ELF-1 (cell line): ENCODE measurements at places on chromosomes 2 and 18.

GRCh38 chr18:10516078-10516477 lies 9.7 kb upstream of the NAPG start:
- no peak for DNase-seq

GRCh38 chr2:145020694-145021093 lies 500.8 kb upstream of the ZEB2 start:
- DNase-seq: no peak

GRCh38 chr2:18526429-18526828 lies 34.0 kb downstream of the RDH14 start:
- no peak for DNase-seq

DNA sequence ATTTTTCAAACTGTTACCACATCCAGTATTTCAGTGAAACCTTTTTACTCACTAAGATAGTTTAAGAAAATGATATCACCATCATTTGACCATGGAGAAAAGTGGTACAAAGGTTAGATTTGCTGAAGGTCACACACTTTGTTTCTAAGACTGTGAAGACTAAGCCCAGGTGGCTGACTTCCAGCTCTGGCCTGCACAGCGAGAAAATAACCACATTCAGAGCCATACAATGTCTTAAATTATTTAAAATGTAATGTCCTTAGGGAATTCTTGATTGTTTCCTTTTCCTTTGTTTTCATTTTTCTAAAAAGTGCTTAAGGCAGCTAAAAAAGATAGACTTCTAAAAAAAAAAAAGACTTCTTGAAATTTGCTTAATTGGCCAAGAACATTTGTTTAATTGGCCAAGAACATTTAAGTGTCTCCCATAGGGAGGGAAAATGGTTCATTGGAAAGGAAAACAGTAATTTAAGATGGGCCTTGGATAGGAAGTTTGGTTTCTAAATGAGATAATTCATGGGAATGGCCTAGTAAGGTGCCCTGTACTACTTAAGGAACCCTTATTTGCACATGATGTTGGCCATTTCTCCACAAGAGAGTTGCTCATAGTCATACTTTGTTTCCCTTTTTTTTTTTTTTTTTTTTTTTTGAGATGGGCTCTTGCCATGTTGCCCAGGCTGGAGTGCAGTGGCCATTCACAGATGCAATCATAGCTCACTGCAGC lies 45.2 kb downstream of the CYP1B1 start:
- DNase-seq: no peak

DNA sequence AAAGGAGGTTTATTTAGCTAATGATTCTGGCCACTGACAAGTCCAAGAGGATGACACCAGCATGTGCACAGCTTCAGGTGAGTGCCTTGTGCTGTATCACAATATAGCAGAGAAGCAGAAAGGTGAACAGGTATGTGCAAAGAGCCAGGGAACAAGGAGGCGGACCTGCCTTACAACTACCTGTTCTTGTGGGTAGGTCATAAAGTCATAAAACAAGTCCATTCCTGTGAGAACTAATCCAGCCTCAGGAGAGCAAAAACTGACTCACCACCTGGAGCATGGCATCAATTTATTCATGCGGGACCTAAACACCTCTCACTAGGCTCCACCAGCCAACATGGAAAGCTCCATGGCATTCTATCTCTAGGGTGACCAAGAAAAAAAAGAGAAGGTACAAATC lies 234.2 kb downstream of the ASXL3 start:
- no peak for DNase-seq

- DNase-seq: no peak
These were observed 185.2 kb downstream of the ZNF804A start for GRCh38 chr2:184783576-184783975.

DNA sequence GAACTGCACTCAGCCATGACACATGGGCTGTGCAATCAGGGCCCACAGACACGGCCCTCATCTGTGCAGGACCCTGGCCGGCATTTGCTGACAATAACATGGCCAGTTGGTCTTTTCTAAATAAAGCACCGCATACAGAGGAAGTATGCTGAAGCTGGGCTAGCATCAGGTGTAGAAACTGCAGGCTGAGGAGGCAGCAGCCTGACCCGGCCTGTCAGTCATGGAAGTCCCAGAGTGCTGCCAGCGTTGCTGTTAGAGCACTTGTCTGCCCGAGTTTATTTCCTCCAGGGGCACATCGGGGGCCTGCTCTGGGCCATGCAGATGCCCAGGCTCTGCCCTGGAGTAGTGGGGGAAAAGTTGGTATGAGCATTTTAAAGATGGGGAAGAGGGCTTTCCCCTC lies 4.1 kb upstream of the PTPN18 start:
- no peak for DNase-seq

GRCh38 chr18:47346016-47346415 lies 94.6 kb upstream of the SKOR2 start:
- DNase-seq: no peak

GRCh38 chr2:72824224-72824842 lies 1.5 kb downstream of the EXOC6B start:
- no peak for DNase-seq

- no peak for DNase-seq
These were observed 213.9 kb downstream of the ANAPC1 start for GRCh38 chr2:111669928-111670695.

GRCh38 chr2:155748131-155748530 lies 584.4 kb downstream of the NR4A2 start:
- peak; percentile 76 for DNase-seq

GRCh38 chr2:134455426-134455825 lies 201.6 kb downstream of the MGAT5 start:
- no peak for DNase-seq

DNA sequence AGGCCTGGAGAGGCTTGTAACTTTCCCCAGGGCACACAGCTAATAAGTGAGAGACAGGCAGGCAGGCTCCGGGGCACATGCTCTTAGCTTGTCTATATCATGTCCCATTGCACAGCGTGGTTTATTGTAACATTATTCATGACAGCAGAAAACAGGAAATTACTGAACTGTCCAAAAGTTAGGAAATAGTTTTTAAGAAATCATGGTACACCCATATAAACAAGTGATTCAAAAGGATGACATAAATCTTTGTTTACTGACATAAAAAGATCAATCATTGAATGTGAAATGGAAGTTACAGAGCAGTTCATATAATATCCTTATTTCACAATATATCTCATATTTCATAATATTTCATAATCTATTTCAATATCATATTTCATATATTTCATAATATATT lies 34.3 kb upstream of the TXNDC2 start:
- no peak for DNase-seq

DNA sequence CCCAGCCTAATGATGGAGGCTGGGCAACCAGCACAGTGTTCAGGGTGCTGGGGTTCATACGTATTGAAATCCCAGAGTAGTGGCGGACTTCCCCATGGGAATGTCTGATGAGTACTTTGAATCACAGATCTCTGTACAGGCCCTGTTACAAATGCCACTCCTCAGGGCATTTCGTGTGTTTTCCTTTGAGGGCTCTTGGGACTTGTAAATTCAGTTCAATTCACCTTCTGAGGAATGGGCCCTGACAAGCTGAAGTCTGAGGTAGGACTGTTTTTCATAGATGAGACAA lies 288 bp upstream of the RDH14 start:
- no peak for DNase-seq

DNA sequence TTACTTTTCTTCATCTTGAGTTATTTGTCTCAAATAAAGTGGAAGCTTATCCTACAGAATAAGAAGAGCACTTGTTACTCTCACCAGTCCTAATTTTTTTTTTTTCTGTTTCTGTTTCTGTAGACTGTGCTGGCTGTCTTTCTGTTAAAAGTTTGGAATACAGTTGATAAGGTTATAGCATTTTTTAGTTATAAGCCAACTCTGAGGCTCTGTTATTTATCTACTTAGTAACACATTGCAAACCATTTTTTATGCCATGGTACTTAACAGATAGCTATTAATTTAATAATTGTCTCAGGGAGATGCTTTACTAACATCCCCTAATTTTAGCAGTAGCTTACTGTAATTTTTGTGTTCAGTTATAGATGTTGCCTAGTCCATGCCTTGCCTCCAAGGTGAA lies 37.9 kb downstream of the CREB1 start:
- DNase-seq: no peak

- peak; percentile 95 for DNase-seq
These were observed 22.7 kb downstream of the RPRM start for GRCh38 chr2:153455861-153456260.

- DNase-seq: no peak
These were observed 38.4 kb upstream of the CELF4 start for GRCh38 chr18:37604032-37604431.

DNA sequence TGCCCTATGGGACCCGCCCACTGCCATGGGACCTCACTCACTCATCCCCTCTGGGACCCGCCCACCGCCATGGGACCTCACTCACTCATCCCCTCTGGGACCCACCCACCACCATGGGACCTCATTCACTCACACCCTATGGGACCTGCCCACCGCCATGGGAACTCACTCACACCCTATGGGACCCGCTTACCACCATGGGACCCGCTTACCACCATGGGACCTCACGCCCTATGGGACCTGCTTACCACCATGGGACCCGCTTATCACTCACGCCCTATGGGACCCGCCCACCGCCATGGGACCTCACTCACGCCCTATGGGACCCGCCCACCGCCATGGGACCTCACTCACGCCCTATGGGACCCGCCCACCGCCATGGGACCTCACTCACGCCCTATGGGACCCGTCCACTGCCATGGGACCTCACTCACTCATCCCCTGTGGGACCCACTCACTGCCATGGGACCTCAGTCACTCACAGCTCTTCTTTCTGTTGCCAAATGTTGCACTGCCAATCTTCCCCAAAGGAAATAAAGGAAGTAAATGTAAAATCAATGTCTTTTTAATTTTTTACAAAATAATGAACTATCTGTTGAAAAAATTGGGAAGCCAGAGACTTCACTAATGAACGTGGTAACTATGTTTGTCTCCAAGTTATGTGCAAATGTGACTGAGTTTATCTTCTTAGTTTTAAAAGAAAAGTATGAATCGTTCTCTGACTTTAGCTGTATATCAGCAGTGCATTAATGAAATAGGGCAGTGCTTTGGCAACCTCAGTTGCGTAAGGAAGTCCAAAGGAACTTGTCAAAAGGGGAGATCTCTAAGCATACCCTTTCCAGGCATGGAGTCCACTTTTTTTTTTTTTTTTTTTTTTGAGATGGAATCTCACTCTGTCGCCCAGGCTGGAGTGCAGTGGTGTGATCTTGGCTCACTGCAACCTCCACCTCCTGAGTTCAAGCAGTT lies 101.5 kb upstream of the MGAT5 start:
- DNase-seq: no peak

DNA sequence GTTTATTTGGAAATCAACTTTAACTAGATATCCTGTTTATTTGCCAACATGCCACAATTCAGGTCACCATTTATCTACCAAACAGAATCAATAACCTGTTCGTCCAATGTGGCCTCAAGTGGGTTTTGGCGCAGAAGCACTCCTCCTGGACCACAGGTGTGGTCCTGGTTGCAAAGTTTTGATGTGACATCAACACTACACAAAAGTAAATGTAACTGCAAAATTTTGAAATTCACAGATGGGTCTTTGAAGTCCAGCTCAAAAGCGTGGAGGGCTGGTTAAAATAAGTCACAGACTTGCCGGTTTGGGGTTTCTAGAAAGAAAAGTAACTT lies 474 bp upstream of the GCA start:
- DNase-seq: no peak
